ENCODE measurements at places on chromosomes 1 and 21.

- no peak for DNase-seq
Observed at GRCh38 chr1:184590163-184590750, 164.4 kb downstream of the EDEM3 start.

DNA sequence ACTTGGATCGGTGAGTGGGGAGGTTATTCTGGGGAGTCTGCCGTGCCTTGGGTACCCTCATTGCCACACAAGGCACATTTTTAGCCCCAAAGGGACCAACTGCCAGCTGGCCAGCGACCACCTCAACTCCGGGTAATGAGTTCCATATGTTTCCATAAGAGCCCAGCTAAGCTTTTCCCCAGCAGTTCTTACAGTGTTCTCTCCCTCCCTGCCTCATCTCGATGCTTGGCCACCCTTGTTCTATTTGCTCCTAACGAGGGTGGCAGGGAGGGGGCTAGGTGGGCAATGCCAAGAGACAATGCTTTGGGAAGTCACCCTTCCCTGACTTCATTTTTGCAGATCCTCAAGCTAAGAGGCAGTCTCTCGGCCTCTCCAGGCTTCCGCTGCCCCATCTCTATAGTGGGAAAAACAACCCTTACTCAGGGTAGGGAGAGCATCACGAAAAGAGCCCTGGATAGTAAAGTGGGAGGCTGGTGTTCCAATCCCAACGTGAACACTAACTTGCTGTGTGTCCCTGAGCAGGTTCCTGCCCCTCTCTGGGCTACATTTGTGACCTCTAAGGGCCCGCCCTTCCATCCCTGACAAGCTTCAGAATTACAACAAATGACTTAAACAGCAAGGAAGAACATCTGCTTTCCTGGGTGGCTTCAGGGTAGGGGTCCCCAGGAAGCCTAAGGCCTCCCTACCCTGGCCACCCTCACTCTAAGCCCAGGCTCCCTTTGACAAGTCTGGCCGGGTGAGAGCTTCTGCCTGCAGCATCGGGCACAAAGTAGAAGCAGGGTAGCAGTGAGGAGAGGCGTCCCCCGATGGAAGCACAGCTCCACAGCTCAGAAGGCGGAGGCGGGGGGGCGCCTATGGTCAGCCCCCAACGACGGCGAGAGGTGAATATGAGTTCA is 5.8 kb downstream of the ID3 start:
- DNase-seq, result no peak

DNA sequence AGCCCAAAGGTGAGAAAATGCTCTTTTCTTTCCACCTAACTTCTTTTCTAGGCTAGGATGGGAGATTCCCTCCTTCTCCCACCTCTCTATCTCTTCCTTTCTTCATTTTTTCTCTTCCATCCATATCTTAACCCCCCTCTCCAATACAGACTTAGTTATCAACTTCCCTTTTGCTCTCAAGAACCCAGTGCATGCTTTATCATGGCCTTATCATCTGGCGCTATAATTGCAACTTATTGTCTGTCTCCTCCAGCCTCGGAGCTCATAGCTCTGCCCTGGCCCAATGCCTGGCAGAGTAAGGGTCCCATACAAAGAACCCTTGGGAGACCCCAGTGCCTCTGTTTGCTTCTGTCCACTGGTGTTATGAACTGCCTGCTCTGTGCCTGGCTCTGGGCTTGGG is 71.0 kb upstream of the NFASC start:
- no peak for DNase-seq

- no peak for DNase-seq
Observed at GRCh38 chr1:192933744-192934143, 124.9 kb downstream of the RGS2 start.

GRCh38 chr1:223123011-223123610 is 19.9 kb downstream of the TLR5 start:
- no peak for DNase-seq
